A172 (cell line): ENCODE measurements at places on chromosomes 16 and 17. TPM values are rescaled to one million over a fixed set of nuclear protein-coding genes. Genes with fewer than 3 reads are reported as not detected.
A peak's percentile ranks its signal among the peaks of the same experiment; 100 is the strongest.

DNA sequence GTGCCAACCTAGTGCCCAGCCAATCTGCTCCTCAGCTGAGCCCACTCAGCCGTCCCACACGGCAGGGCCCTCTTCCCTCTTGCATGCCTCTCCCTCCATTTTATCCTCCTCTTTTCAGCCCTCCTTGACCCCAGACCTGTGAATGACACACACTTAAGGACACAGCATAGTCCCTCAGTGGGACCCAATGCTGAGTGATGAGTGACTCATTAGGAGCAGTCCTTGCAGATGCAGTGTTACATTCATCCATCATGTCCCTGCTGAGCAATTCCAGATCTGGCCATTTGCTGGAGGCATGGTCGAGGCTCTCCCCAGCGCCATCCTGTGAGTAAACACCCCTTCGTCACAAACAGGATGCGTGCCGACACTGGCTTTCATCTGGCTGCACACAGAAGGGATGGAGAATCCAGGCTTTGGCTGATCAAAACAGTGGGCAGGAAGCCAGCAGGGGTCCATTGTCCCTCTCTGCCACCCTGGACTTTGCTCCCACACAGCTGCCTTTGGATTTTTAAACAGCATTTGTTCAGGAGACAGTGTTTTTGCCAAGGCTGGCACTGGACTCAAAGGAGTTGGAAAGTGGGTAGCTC is 122.6 kb downstream of the AXIN2 start:
- DNase-seq, result peak; percentile 74

DNA sequence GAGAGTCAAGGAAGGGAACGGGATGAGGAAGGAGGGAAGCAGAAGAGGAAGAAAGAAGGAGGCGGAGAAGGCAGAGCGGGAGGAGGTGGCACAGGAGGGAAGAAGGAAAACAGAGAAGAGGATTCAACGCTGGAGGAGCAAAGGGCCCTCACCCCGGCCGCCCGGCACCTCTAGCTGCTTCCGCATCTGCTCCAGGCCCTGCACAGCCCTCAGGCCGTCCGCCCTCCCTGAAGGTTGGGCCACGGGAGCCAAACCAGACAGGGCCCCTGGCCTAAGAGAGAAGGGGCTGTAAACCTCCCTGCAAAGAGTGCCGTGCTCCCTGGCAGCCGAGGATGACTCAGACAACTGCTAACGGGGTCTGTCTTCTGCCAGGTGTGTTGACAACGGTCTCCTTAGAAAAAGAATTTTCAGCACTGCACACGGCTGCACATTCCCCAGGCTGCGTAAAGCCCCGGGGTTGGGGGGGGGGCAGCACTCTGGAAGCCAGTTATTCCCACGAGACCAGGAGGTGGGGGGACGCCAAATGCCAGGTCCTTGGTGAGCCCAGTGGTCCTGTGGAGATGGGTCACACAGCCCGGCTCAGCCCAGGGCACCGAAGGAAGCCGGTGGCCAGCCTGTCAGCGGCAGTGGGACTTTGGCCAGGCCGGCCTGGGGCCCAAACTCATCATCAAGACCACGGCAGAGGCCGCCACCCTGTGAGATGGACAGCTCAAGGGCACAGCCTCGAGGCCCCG is 29.1 kb downstream of the MRM3 start:
- DNase-seq, result no peak

Gene GOSR2
- 41.0 and 50.4 TPM in 2 replicates for total RNA-seq

Gene DBNDD1
- 28.9 and 30.1 TPM in 2 replicates for total RNA-seq
